ENCODE measurements at places on chromosomes 5 and 9.

DNA sequence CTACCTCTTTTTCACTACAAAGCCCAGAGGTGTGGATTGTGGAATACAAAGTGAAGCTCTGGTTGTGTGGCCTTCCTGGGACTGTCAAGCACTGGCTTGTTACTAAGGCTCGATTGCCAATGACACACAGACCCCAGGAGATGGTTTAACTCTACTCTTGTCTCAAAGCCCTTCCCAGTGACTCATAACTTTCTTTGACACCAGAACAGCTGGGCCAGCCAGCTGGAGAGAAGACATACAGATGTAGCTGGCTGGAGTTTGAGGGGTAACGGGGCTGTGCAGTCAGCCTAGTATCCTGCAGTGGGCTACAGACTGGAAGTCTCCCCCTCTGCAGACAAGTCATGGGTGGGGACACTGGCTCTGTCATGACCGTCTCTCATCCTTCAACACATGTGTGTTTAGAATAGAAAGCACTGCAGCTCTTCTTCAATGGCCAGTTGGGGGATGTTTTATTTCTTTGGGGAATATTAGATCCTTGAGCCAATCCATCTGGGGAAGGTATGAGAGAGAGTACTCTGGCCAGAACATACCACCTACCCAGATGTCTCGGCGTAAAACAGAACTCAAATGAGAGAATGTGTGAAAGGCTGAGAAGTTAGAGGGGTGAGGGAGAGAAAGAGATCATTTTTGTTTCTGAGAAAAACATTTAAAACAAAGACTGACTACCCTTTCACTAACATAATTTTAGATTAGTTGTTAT lies 53.3 kb downstream of the SEMA6A start:
- no peak for DNase-seq

DNA sequence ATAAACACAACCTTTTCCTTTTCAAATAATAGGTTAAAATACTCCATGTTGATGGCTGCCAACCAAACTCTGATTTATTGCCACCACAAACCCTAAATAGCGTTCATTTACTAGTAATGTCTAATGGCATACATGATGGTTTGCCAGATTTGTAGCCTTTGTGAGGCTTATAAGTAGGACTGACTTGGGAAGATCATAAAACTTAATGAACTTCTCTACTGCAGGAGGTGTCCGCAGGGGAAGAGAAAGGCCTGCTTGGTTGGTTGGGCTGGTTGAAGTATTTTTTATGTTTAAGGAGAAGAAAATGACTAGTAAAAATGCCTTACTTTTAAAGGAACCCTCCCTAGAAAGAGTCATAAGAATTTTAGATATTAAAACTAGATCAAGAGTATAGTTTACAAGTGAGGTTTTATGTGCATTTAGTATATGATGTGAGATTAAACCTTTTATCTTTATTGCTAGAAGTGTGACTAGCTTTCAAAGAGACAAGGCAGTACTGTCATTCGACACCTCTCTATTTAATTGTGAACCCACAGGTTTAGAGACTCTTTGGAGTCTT lies 5.0 kb downstream of the PBX3 start:
- DNase-seq: no peak

GRCh38 chr9:109063760-109064159 lies 50.5 kb upstream of the CTNNAL1 start:
- DNase-seq: no peak

DNA sequence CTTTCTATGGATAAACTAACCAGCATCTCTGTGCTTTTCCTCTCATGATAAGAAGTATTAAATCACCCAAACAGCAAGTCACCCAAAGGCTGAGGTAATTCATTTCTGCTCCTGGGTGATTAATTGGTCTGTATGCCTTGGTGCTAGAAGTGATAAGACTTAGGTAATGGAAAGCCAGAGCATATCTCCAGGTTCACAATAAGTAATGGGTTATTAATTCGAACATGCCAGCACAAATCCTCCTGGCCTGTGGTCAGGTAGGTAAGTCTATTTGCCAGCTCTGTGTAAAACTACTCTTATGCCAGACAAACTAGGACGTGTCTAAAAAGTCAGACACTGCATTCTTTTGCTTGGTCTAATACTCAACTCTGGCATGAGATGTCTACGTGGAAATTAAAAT lies 11.2 kb upstream of the ENC1 start:
- DNase-seq: no peak

DNA sequence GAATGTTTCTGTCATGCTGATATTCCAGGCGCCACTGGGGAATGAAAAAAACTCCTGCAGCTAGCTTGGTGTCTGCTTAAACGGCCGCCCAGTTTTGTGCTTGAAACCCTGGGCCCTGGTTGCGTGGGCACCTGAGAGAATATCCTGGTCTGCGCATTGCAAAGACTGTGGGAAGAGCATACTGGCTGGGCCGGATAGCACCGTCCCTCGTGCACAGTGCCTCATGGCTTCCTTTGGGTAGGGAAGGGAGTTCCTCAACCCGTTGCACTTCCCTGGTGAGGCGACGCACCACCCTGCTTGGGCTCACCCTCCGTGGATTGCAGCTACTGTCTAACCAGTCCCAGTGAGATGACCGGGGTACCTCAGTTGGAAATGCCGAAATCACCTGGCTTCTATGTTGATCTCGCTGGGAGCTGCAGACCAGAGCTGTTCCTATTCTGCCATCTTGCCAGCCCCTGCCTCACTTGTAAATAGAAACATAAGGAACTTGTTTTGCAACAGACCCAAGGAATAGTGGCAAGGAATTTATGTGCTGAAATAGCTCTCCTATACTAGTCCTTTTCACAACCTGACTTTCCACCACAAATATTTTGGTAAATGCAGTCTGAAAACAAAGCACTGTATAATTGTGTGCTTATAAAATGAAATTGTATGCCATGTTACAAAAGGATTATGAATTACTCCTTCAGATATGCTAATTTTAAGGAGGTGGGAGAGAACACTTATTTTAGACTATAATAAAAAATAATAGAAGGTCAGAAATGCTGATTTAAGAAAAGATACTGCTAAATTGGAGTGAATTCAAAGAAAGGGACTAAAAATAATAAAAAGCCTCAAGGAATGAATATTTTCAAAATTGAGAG lies 90.3 kb downstream of the ADAMTSL1 start:
- no peak for DNase-seq

DNA sequence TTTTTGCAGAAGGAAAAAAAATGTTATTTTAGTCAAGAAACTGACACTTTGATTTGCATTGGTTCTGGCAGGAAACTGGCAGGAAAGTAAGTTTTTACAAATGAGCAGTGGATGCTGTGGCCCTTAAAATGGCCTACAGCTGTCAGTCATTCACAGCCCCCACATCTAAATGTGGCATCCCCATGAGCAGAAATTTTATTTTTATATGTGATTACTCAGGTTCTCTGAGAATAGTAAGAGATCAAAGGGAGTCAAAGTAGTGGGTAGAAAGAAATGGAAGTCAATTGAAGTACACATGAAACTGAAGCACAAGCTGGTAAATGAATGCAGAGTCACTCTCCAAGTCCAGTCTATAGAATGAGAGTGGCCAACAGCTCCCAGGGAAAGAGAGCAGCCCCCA lies 80.3 kb downstream of the ENC1 start:
- DNase-seq: no peak

DNA sequence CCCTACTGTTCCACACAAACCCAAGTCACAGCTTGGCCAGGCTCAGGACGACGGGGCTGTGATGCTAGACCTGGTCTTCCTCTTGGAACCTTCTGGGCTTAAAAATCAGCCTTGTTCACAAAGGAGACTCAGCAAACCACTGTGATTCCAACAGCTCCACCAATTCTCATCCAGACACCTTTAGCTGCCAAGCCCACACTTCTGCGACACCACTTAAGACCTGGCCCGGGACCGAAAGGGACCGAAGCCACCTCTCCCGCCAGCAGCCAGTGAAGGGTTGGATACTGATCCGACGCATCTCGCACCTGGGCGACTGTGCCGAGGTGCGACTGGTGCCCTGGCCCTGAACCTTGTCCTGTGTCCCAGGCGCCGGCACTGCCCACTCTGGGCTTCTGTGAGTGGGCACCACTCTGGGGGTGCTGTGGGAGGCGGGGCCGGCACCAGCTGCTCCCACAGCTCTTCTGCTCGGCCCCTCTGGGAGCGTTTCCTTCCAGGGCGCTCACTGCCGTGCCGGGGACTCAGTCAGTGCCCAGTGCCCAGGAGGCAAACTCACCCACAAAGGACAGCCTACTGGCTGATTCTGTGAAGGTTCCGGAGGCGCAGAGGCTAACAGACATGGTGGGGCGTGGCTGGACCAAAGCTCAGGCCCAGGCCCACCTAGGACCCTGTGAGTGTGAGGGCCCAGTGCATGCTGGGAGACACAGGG lies 50.9 kb downstream of the EXD3 start:
- no peak for DNase-seq

DNA sequence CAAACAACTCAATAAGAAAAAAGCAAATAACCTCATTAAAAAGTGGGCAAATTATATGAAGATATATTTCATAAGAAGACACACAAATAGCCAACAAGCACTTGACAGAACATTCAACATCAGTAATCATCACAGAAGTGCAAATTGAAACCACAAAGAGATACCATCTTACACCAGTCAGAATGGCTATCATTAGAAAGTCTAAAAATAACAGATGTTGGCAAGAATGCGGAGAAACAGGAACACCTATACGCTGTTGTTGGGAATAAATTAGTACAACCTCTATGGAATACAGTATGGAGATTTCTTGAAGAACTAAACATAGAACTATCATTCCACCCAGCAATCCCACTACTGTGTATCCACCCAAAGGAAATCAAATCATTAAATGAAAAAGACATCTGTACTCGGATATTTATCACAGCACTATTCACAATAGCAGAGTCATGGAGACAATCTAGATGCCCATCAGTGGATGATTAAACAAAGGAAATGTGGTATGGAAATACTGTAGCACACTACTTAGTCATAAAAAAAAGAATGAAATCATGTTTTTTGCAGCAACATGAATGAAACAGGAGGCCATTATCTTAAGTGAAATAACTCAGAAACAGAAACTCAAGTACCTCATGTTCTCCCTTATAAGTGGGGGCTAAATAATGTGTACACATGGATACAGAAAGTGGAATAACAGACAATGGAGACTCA lies 106.8 kb upstream of the FST start:
- DNase-seq: no peak

DNA sequence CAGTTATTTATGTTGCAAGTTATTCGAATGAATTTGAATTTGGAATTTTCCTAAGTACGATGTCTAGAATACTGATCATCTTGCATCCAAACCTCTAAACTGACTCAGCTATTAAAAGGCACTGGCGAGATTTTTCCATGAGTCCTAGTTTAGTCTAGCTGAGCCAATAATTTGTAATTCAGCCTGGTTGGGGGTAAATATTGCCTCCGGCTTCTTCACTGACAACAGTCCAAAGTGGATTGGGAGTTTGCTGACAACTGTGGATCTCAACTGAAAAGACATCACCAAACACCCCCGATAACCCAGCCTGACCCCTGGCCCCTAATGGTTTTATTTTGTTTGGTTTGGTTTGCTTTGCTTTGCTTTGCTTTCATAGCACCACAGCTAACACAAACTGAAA lies 189.8 kb upstream of the DAPK1 start:
- DNase-seq: no peak

Measured in hippocampal formation (tissue), 2 donors.